Jurkat, Clone E6-1 (cell line): ENCODE measurements at places on chromosomes 1 and 21.

GRCh38 chr1:206708058-206708457 is 23.4 kb downstream of the MAPKAPK2 start:
- DNase-seq = no peak

GRCh38 chr1:57483954-57484353 is 60.1 kb upstream of the DAB1 start:
- no peak for DNase-seq

DNA sequence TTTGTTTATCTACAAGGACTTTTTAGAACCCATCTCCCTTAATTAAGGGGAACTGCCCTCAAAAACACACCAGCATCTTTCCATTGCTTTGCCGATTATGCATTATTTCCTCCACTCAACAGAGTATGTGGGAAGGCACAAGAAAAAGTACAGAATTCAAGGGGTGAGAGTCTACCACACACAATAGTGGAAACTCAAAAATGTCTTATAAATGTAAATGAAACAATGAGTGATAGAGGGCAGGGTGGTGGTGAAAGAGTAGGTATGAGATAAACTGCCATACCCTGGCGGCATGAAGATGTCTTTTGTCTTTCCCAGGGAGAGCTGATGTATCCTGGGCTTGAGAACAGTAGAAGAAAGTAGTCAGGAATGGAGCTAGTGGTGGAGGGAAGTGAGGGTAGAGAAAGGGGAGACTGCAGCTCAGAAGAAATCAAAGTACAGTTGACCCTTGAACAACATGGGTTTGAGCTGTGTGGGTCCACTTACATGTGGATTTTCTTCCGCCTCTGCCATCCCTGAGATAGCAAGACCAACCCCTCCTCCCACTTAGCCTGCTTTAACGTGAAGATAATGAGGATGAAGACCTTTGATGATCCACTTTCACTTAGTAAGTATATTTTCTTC is 24.4 kb downstream of the CD58 start:
- no peak for DNase-seq

DNA sequence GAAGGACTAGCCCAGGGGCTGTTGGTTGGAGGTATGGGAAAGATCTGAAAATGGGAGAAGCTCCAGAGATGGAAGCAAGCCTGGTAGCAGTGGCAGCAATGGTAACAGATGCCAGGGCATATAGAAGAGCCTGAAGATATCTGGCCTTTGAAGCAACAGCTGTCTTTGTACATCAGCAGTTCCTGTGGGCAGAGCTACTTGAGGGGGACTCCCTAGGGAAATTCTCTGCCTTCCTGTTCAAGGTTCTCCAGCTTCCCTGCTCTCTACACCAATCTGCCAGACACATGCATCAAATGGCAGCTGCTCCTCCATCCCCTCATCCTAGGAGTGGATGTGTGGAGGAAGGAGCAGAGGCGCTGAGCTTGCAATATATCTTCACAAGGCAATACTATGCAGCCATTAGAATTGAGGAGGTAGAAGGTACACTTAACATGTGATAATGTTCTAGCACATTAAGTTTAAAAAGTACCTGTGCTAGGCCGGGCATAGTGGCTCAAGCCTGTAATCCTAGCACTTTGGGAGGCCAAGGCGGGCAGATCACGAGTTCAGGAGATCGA is 2.2 kb downstream of the TMEM35B start:
- DNase-seq = no peak

- no peak for DNase-seq
These were observed 1010.5 kb upstream of the NCAM2 start for GRCh38 chr21:19987671-19988070.

GRCh38 chr1:110258734-110259133 is 48.6 kb downstream of the KCNC4 start:
- no peak for DNase-seq

DNA sequence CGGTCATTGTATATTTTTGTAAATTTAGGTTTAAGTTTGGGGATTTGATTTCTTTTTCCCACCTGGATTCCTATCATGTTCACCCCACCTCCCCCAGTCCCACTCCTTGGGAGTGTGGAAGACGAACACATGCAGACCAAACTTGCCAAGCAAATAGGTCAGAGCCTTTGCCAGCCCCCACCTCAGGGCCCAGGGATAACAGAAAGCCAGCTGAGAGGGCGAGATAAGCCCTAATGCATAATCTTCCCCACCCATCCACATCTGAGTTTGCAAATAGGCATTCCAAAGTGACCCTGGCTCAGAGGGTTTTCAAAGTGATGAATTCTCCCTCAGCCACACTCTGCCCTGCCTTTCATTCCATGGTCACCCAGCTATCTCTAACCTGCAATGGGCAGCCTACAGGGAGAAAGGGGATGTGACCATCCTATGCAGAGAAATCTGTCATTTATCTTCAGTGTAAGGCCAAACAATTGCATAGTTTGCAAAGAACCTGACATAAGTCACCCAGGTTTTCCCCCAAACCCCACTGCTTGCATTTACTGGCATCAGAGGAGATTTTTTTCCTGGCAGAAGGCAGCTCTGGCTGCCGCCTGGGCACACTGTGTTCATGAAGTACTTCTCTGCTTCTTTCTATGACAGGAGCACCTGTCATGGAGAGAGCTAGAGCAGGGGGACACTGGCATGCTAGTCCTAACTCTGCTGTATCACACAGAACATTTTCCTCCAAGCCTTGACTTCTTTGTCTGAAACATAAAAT is 69.0 kb upstream of the NFIA start:
- DNase-seq = no peak

- no peak for DNase-seq
These were observed 79.3 kb downstream of the DISP3 start for GRCh38 chr1:11558276-11558675.

DNA sequence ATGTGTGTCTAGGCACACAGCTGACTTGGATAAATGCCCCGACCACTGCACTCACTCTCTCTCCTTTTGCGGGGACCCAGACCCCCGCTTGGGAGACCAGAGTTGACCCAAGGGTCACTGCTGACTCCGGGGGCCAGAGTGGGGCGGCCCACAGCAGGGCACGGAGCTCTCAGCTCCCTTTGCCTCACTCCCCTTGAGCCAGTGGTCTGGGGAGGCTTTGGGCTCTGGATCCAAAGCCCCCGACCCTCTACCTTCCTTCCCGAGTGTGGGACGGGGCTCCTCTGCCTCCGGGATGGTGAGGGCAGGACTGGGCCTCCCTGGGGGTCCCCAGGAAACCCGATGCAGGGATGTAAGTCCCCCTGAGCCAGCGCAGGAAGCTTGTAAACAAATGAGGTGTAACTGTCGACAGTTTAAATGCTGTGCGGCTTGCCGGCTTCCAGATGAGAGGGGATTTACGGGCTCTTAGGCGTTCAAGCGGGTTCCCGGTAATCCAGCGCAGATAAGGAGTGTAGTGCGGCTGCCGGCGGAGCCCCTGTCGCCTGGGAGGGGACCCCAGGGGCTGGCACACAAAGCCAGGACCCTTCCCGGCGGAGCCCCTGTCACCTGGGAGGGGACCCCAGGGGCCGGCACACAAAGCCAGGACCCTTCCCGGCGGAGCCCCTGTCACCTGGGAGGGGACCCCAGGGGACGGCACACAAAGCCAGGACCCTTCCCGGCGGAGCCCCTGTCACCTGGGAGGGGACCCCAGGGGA is 7.4 kb downstream of the ACTRT2 start:
- no peak for DNase-seq

GRCh38 chr1:33000427-33001026 is 35.9 kb upstream of the RNF19B start:
- DNase-seq = no peak

DNA sequence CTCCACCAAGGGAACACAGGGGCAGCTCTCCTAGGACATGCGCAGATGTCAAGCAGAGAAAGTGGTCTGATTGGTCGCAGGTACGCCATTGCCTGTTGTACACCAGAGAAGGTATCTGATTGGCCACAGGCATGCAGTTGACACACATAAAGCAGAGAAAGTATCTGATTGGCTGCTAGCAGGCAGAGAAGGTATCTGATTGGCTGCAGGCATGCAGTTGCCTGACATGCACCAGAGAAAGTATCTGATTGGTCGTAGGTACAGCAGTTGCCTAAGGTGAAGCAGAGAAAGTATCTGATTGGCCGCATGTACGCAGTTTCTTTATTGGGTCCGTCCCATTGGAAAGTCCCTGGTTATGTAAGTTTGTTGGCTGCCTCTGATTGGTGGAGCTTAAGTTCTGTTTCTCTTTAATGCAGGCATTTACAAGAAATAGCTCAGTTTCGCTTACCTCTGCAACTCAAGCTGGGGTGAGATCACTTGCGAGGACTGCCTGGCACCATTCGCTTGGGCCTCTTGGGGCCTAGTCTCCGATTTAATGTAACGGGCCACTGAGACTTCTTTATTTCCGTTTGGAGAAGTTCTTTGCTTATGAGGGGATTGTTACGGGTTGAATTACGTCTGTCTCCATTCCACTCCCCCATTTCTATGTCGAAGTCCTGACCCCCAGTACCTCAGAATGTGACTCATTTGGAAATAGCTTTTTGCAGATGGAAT is 74.2 kb downstream of the SIK1 start:
- peak; percentile 67 for DNase-seq

- DNase-seq = peak; percentile 1
These were observed at the start of gene OLFM3 for GRCh38 chr1:101996825-101997465. Gene OLFM3 (minus strand): TSS chr1:101996926.

DNA sequence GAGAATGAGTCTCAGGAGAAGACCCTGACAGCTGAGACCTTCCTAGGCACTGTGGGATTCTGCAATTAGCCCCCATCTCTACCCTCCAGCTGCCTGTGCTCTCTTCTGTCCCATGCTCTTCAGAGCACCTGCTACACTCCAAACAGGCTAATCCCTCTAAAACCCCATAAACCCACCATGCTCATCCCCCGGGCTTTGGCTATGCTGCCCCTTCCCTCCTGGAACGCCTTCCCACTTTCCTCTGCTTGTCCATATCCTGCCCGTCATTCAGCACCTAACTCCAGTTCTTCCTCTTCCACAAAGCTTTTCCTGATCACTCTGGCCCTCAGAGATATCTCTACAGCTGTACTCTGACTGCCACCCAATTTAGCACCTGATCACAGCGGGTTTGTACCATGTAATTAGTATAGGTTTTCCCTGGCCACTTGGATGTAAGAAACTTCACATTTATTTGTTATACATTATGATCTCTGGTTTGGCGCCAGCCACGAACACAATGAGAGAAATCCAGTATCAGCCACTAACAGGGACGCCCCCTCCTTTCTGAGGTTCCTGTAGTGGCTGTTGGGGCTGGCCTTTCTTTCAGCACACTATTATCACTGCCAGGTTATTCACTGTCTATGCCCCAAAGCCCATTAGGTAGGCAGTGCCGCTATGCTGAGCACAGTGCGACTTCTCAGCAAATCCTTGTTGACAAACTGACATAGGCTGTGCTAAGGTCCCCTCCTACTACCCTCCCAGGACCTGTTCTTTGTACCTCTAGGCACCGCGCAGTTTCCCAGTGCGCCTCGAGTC is 45.1 kb downstream of the CDC7 start:
- no peak for DNase-seq

DNA sequence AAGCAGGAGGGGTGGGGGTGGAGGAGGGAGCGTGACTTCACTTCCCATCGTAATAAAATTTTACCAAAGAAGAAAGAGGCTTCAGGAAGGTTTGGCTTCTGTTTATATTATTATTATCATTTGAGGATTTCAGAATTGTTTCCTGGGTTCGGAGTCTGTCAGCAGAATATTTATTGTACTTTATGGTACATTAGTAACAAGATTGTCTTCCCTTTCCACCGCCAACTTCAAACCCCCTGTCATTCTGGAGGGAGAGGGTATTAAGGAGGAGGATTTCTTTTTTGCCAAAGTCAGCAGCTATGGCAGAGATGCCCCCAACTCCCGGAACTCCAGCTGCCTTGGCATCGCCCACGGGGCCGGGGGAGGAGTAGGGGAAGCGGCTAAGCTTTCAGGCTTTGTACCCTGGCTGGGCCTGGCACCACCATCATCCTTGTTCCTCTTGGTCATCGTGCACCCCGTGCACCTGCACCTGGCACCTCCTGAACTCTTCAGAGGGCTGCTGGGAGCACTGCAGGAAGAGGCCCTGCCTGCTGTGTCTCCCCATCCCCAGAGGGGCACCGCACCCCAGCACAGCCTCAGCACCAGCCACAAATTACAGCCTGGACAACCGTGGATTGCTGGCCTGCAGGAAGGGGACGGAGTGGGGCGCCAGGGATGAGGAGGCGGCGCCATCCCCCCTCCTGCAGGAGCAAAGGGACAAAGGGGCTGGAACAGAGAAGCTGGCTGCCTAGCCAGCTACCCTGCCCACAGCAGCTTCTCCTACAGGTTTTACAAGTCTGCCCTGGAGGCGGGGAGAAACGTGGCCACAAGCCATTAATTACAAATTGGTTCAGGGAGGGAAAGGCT is 24.0 kb upstream of the PAX7 start:
- no peak for DNase-seq

DNA sequence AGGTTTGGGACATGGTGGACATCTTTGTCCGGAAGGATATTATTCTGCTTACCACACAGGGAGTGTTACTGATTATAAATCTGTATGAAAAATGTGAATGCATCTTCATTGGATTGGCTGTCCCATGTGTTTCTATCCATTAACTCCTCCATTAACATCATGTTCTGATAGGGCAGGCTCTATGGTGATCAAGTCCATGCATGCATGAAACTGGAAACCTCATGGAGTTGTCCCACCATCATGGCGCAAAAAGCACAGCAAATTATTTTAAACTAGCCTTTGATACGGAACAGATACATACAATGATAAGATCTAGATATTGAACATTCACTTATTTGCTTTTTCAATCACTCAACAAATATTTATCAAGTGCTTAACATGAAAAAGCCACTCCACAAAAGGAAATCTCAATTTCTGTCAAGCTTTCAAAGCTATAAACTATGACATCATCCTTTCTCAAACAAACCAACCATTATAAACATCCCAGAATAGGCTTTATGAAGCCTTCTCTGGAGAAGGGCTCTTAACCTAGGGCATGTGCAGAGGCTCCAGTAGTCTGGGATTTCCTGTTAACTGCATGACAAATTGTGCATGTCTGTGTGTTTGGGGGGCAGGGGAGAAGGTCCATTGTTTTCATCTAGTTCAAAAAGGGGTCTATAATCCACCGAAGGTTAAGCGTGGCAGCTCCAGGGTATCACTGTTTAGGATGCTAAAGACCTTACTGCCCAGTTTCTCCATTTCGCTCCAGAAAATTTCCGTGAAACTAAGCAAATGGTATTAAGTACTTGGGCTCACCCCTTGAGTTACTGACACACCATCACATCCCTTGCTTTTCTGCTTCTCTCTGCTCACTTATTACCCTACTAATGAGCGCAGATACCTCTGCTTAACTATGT is 46.1 kb downstream of the ADAMTS1 start:
- no peak for DNase-seq

GRCh38 chr1:14923727-14924452 is 229.7 kb upstream of the TMEM51 start:
- DNase-seq = no peak

DNA sequence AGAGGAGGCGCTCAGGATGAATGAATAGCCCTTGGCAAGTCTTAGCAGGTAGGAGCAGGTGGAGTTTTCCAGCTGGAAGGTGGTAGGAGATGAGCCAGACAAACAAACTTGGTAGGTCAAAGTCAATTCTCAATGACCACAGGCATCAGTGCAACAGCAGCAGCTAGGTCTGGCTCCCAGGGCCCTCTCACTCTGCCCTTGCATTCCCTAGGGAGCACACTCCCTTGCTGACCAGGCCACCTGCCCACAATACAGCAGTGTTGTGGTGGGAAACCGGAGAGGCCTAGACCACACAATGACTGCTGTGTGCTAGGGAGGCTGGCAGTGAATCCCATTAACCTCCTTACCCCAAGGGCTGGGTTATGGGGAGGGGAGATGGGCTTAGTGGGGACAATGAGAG is 13.0 kb upstream of the PAQR6 start:
- no peak for DNase-seq

- DNase-seq = no peak
These were observed 912 bp upstream of the PKNOX1 start for GRCh38 chr21:42973309-42973990.

- DNase-seq = no peak
These were observed 2.6 kb upstream of the C1orf141 start for GRCh38 chr1:67137307-67137753.
